LNCaP clone FGC (cell line): ENCODE measurements at places on chromosomes 4 and X.

DNA sequence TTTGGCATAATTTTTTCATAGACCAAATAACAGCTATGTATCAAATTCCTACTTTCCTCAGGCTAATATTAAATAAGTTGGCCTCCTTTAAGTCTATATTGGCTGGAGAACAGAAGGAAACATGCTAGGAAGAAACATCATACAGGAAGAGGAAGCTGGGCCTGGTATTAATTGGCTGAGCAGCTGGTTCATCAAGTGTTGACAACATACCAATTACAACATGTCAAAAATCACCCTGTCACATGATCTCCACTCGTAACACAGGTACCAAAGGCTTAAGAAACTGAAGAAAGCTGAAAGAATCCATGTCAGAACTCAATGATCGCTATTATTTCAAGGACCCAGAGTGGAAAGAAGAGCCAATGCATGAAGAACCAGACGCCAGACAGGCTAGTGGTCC is 10.5 kb downstream of the WDFY3 start:
- DNase-seq = no peak

DNA sequence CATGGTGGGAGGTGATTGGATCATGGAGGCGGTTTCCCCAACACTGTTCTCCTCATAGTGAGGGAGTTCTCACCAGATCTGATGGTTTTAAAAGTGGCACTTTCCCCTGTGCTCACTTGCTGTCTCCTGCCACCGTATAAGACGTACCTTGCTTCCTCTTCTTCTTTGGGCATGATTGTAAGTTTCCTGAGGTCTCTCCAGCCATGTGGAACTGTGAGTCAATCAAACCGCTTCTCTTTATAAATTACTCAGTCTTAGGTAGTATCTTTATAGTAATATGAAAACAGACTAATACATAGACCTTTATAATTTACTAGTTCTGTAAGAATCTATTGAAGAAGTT is 82.5 kb upstream of the PITX2 start:
- no peak for DNase-seq

DNA sequence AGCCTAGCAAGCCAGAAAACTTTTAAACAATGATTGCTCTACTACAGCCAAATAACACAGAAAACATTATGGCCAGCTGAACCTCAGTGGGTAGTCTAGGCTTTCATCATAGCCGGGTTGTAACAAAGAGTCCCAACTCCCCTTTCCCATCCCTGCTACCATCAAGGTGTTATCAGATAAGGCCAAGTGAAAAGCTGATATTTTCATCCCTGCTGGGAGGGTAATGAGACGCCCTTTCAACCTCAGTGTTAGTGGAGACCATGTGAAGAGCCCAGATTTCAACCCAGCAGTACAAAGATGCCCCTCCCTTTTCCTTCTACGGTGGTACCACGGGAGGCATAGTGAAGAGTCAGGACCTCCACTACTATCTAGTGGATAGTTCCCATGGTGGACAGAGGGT is 433.7 kb downstream of the GPM6A start:
- no peak for DNase-seq

GRCh38 chr4:74464291-74464690 is 19.4 kb downstream of the AREG start:
- no peak for DNase-seq

DNA sequence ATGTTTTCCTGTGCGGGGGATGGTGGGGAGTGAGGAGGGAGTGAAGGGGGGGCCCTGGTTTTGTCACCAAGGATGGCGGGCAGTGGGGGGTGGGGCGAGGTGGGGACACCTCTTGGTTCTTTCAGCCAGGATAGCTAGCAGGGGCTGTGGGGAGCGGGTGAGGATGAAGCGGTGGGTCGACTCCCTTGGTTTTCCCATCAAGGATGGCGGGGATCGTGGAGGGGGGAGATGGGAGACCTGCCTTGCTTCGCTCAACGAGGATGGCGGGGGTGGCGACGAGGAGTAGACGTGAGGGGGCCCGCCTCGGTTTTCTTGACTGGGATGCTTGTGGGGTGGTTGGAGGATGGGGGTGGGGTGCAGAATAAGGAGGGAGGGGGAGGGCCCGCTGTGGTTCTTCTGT is 643 bp downstream of the FHL1 start:
- DNase-seq = no peak

DNA sequence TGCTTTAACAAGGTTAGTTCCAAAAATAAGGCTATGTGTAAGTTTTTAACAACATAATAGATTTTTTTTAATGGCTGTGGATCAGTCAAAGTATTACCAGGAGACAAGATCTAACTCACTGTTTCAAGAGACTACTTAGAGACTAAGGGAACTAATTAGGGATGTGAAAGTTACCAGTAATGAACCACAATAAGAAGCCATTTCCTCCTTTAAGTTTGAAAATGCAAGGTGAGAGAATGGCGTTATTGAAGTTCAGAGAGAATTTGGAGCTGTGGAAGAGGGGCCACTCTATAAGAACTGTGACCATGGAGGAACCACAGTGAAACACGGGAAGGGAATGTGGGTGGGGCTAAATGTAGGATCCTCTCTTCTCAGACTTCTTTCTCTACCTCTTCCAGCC is 624.2 kb downstream of the GLUD2 start:
- no peak for DNase-seq
